AG09309 (cell line): ENCODE measurements at places on chromosomes 7 and 10.

DNA sequence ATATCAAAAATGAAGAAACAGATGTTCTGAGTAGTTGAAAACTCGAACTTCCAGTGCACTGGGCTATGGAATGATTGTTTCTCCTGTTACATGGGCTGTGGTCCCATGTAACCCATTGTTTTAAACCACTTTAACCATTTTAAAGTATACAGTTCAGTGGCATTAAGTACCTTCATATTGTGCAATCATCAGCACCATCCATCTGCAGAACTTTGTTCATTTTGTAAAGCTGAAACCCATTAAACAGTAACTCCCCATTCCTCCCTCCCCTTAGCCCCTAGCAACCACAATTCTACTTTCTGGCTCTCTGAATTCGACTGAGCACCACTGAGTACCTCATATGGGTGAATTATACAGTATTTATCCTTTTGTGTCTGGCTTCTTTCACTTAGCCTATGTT, 217.4 kb downstream of the LRMDA start:
- no peak for DNase-seq

DNA sequence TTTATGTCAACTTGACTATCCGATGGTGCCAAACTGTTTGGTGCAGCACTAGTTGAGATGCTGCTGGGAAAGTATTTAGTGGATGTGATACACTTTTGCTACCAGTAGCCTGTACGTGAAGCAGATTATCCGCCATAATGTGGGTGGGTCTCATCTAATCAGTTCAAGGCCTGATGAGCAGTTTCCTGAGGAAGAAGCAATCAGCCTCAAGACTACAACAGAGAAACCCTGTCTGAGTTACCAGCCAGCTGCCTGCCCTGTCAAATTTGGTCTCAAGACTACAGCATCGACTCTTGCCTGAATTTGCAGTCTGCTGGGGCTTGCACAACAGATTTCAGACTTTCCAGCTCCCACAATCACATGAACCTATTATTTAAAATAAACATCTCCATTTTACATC, 10.9 kb upstream of the RBP3 start:
- no peak for DNase-seq

- DNase-seq = no peak
Measured at GRCh38 chr7:7966141-7966734, 2.4 kb upstream of the GLCCI1 start.

DNA sequence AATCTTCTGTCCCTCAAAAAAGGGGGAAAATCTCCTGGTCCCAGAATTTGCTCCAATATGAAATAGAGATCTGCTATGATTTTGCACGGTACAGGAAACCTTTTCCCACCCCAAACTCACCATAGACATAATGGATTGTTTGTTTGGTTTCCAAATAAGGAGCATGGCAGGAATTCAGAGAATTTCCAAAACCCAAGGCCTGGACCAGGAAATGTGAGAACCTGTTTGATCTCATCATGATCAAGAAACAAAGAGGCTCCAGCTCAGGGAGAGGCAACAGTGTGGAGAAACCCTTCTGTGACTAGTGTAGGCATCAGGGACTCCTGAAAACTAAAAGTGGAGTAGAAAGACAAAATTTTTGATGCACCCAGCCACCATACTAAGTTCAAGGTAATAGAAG, 1548.1 kb upstream of the LRRTM3 start:
- no peak for DNase-seq

DNA sequence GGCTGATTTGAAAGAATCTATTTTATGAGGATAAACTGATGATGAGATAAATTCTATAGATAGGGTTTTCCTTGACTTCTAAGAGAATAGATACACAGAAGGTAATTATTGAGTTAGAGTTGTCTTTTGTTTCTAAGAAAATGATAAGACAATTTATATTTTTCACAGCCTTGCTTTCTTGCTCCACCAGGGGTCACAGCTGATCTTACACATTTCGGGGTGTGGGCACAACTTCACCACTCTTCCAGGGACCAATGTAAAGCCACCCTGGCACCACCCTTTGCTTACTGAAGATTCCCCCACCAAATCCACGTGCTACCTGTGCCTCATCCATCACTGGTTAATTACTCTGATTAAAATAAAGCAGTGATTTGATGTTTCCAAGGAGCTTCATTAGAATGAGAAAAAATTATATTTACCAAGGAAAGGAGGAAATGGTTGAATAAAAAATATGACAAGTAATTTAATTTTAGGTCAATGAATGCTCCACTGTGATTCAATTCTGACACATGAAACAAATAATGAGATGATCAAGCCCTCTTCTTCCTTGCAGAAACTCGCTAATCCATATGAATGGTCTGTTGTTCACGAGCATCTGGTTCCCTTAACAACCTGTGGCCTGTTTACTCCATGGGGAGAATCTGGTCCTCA, 177.3 kb upstream of the TNS3 start:
- no peak for DNase-seq

GRCh38 chr7:34900891-34901513, 136.3 kb downstream of the DPY19L1 start:
- DNase-seq = no peak

DNA sequence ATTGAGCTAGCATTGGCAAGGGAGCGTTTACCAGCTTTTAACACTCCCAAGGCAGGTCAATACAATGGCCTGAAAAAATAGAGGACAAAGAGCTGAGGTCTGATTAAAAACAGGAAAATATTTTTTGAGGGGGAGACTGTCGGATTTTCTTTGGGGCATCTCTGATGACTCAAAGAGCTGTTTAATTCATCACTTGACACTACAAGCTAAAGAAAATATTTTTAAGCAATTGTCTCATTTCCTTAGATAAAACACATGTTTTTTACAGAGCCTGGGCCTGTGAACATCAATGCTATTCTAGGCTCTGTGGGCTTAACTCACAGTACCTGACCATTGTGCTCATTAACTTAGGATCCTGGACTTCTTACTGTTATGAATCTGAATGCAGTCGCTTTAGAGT, 100.8 kb downstream of the NRP1 start:
- DNase-seq = no peak

DNA sequence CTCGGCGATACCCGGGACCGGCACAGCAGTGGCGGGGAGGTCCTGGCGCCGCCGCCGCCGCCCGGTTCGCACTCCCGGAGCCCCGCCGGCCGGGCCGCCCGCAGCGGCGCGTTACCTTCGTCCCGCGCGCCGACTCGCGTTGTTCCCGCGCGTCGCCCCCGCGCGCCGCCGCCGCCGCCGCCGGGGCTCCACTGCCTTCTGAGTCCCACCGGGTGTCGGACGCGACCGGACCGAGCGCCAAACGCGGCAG, at the start of gene EZH2:
TSS of gene EZH2 (minus strand) at position 243 of the 250 bp plus-strand sequence. CDS start 36,993 bp downstream, outside the sequence.
- DNase-seq = no peak

DNA sequence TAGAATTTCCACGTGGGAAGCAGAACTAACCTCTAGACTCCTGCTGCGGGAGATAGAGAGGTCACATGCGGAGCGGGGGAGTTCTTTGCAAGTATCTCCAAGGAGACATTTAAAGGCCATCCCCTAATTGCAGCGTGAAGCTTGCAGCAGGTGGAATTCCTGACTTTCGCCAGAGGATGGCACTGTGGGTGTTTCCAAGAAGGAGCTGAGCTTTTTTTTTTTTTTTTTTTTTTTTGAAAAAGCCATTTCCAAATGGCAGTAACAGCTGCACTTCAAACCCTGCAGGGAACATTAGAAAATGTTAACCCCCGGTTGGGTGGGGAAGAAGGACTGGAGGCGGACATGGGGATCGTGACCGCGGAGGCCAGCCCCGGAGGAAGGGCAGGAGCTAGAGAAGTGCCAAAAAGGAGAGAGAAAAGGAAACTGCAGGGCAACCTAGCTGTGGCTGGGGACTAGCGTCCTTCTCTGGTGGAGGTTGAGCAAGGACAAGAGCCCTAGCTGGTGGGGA, 487.7 kb downstream of the TYW1 start:
- DNase-seq = peak; percentile 24

DNA sequence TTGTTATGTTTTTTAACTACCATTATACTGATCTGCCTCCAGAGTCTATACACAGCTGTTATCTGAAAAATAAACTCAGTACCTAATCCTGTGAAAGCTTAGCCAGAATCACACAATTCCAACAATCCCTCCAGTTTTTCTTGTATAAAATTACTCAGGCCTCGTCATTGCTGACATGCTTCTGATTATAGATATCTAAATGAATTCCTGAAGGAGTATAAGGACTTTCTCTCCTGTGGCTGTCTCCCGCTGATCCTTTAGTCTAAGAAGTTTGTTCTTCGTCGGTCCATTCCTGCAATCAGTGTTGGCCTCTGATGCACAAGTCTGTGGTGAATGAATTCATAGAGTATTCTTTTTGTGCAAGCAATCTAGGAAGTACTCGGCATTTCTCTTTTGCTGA, 288.9 kb upstream of the SEMA3C start:
- no peak for DNase-seq

DNA sequence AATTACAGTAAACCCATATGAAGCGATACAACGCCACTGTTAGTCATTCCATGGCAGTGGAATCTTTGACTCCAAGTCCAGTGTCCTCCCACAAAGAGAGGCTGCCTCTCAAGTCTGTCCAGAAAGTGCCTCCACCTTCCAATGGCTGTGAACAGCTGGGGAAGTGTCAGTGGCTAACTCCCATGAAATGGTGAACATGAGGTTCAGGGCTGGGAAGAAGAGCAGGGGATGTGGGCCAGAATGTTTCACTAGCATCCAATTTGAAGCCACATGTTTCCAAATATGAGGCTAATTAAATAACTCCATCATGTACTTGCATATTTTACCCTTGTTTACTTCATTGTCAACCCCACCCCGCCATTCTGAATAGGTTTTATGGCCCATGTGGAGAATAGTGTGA, 53.1 kb upstream of the CHST15 start:
- DNase-seq = no peak

DNA sequence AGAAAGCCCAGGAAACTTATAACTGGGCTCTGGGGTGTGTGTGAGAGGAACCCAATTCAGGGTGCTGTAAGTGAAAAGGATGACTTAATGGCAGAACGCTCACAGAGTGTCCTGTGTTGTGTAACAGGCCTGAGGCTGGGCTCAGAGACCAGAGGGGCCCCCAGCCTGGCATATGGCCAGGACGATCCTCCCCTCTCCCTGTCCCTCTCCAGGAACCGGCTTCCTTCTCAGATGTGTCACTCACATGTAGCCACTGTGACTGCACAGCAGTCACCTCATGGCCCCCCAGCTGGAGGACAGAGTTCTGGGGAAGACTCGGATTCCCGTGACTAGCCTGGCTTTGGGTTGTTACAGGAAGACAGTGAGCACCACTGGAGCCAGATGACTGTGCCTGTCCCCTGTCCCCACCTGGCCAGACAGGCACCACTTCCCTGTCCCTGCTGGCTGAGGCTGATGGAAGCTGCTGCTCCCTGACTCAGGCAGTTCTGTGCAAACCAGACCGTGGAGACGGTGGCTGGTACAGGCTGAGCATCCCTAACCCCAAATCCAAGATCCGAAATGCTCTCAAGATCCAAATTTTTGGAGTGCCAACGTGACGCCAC, 220.5 kb downstream of the MLLT10 start:
- DNase-seq = no peak

DNA sequence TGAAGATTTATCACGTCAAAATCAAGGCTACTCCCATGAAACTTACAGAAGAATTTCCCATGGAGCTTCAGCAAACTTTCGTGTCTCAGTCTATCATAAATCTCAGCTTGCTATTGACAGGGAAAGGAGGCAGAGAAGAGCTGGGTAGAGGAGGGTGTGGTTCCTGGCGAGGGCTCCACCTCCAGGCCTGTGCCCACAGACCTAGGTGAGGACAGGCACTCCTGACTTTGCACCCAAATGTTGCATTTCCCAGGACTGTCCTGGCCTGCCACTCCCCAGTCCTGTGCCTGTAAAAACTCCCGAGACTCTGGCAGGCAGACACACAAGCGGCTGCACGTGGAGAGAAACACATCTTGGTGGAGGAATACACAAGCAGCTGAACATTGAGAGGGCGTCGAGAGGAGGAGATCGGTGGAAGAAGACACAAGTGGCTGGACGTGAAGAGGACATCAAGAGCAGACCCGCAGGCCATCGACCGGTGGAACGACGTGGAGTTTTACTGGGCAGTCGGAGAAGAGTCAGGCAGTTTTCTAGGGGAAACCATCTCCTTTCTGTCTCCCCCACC, 145.1 kb downstream of the CTNNA3 start:
- DNase-seq = no peak
